Endothelial cell (in vitro differentiated cells): ENCODE measurements at places on chromosomes 16 and 17.
A peak's percentile ranks its signal among the peaks of the same experiment; 100 is the strongest.

- peaks cover 1% of the 10 kb centered on the region for H3K27me3 ChIP-seq
- no peak overlapping the region for H3K4me3 ChIP-seq
- no peaks in the 10 kb centered on the region for H3K4me1 ChIP-seq
- H3K27ac ChIP-seq: no peak overlapping the region
- no peaks in the 10 kb centered on the region for H3K36me3 ChIP-seq
Measured at GRCh38 chr16:9844361-9844760, 337.9 kb downstream of the GRIN2A start.

GRCh38 chr16:59514651-59515050 lies 780.5 kb upstream of the GOT2 start:
- H3K4me3 ChIP-seq: no peak overlapping the region
- H3K4me1 ChIP-seq: no peaks in the 10 kb centered on the region
- H3K27ac ChIP-seq: no peak overlapping the region
- H3K27me3 ChIP-seq: peaks cover 4% of the 10 kb centered on the region

DNA sequence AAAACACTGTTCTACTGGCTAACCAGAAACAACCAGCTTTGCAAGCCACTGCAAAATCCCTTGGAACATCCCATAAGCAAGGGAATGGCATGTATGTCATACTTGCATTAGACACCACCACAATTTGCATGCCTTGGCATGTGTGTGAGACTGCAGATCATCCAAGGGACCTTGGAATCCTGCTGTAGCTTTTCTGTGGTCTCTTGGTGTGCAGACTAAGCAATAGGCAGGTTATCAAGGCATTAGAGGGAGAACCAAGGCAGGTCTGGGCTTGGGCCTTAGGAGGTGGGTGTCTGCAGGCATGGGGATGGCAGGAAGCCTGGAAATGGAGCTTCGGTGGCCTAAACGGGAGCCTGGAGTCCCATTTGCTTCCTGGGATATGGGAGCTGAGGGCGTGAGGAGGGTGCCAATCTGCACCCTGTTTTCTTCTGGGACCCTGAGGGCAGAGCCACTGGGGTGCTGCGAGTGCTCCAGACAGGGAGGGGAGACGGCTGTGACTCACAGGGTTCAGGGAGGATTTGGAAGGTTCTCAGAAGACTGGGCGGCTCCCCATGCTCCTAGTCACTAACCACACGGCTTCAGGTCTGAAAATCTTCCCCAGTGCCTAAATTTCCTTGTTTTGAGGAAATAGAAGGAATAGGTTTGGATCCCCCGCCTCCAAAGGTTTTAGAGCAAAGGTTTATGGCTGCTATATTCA lies 36.6 kb downstream of the FAM20A start:
- no peak overlapping the region for H3K27ac ChIP-seq
- no peaks in the 10 kb centered on the region for H3K4me1 ChIP-seq
- H3K36me3 ChIP-seq: no peaks in the 10 kb centered on the region
- no peak for DNase-seq

DNA sequence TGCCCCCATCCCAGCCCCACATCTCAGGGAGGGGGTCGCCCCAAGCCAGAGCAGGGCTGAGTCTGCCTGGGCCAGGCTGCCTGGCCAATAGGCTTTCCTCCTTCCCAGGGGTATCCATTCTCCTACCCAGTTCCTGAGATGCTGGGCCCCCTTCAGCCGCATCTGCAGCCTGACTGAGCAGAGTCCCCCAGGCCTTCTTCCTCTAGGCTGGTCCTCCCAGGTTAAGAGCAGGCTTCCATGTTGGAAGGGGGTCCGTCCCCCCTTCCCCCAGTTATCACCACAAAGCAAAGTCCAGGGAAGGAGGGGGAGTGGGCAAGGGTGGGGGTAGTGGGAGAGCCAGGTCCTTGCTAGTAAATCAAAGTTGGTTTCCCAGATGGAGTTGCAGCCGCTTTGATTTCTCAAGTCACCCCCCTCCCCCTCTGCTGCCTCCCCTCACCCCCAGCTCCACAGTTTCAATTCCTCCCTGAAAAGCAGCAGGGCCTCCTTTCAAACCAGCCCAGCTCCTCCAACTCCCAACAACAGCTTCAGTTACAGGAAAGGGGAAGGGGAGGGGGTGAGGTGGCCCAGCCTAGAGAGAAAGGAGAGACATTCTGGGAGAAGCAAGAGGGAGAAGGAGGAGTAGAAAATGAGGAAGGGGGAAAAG lies 9.5 kb upstream of the FZD2 start:
- DNase-seq: no peak
- peaks cover 9% of the 10 kb centered on the region for H3K27me3 ChIP-seq
- no peak overlapping the region for H3K27ac ChIP-seq

DNA sequence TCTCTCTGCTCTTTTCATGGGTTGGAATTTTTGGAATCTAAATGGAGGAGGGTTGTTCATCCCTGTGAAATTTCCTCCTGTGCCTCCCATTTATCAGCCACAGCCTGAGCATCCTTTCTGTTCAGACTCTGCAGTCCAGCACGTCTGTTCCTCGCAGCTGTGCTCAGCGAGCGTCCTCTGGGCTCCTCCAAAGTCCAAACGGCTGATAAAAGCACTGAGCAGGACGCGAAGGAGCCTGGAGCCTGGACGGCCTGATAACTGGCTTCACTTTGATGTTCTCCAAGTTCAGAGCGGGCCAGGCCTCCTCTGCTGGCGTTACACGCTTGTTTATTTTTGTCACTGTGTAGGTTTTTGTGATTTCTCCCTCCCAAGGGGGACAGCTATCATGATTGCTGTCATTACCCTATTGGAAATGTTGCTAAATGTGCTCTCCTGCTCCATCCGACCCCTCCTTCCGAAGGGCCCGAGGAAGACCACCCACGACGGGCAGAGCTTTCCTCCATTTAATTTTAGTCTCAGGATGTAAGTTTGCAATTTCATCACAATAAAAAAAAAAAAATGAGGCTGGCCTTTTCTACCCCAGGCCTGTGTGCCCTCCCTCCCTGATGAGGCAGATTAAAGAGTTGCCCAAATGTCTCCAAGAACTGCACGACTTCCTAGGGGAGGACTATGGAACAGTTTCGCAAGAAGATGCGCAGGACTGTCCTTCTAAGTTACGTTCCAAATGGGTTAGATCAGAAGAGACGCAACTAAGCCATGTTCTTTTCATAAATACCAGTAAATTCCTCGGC lies 290.5 kb upstream of the FOXF1 start:
- peaks cover 4% of the 10 kb centered on the region for H3K36me3 ChIP-seq
- H3K27ac ChIP-seq: no peak overlapping the region
- H3K4me1 ChIP-seq: no peaks in the 10 kb centered on the region
- H3K27me3 ChIP-seq: peaks cover 5% of the 10 kb centered on the region

DNA sequence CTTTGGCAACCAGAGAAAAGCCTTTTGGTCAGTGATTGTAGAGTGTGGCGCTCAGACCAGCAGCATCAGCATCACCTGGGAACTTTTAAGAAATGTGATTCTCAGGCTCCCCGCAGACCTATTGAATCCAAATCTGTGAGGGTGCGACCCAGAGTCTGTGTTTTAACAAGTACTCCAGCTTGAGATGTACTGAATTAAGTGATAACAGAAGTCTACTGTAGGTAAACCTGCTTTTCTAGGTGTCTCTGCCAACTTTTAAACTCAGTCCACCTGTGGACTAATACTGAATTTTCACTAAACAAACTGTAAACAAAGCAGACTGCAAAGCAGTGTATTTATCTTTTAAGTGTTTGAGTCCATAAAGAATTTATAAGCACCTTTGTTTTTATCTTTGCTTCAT lies 43.6 kb downstream of the NUP93 start:
- no peak for DNase-seq
- no peak overlapping the region for H3K27ac ChIP-seq
- peaks cover 2% of the 10 kb centered on the region for H3K27me3 ChIP-seq
- peaks cover 11% of the 10 kb centered on the region for H3K4me1 ChIP-seq
- no peak overlapping the region for H3K4me3 ChIP-seq

- H3K27me3 ChIP-seq: peaks cover 12% of the 10 kb centered on the region
- no peak overlapping the region for H3K27ac ChIP-seq
- DNase-seq: no peak
- H3K36me3 ChIP-seq: peaks cover 5% of the 10 kb centered on the region
- peaks cover 25% of the 10 kb centered on the region for H3K4me1 ChIP-seq
- H3K4me3 ChIP-seq: no peak overlapping the region
Measured at GRCh38 chr17:45227926-45228762, 6.5 kb downstream of the FMNL1 start.

GRCh38 chr17:82105882-82106687 lies 8.0 kb upstream of the FASN start:
- peak; percentile 62 for DNase-seq
- H3K36me3 ChIP-seq: peaks cover 4% of the 10 kb centered on the region
- H3K27me3 ChIP-seq: peaks cover 2% of the 10 kb centered on the region
- H3K4me1 ChIP-seq: peaks cover 13% of the 10 kb centered on the region

- no peaks in the 10 kb centered on the region for H3K27me3 ChIP-seq
- H3K4me3 ChIP-seq: no peak overlapping the region
- H3K27ac ChIP-seq: no peak overlapping the region
Measured at GRCh38 chr17:70095455-70095854, 20.4 kb downstream of the KCNJ16 start.

- H3K4me3 ChIP-seq: no peak overlapping the region
- no peaks in the 10 kb centered on the region for H3K27me3 ChIP-seq
- no peak for DNase-seq
- peaks cover 19% of the 10 kb centered on the region for H3K4me1 ChIP-seq
Measured at GRCh38 chr17:45577571-45578279, 87.2 kb upstream of the PLEKHM1 start.

DNA sequence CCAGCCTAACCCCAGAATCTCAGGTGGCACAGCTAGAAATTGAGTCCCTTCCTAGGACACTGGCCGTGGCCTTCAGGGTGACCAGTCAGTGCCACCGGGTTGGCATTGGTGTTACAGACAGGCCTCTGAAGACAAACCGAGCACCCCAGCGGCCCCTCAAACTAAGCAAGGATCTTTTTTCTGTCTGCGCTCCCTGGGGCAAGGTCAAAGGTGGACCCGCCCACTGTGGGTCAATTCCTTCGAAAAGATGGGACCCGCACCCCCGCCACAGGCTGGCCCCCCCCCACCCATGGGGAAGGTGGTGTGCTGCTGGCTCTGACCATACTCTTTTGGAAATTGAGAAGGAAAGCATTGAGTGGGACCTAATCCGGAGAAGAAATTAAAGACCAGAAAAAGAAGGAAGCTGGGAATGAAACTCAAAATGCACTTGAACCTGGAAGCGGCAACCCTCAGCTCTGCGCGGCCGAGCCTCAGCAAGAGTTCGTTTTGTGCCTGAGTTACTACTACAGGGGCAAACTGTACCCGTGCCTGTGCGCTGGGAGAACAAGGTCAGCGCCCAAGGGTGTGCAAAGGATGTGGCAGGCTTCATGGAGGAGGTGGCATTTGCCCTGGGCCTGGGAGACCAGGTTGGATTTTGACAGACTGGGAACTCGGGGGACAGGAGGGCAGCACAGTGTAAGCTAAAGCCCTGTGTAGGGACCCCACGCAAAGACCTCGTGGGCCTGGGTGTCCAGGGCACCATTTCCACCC lies 20.4 kb downstream of the TMC6 start:
- H3K4me1 ChIP-seq: no peaks in the 10 kb centered on the region
- DNase-seq: no peak
- H3K4me3 ChIP-seq: no peak overlapping the region
- no peak overlapping the region for H3K27ac ChIP-seq

DNA sequence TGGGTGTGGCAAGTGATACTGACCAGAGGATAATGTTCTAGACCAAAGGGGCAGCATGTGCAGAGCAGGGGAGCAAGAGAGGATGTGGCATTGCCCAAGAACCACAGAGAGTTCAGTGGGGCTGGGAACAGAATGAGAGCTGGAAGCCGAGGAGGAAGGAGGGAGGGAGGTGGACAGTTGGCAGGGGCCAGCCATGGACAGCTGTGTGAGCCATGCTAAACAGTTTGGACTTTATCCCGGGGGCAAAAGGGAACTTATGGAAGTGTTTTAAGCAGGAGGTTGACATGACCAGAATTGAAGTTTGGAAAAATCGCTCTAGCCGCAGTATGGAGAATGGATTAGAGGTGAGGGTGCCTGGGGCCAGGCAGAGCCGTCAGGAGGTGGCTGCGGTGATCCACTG lies 29.4 kb upstream of the TMEM132E start:
- H3K27me3 ChIP-seq: peaks cover 1% of the 10 kb centered on the region
- no peak for DNase-seq
- no peak overlapping the region for H3K4me3 ChIP-seq
- H3K27ac ChIP-seq: no peak overlapping the region

GRCh38 chr16:73384506-73385089 lies 336.7 kb upstream of the ZFHX3 start:
- no peak for DNase-seq
- no peak overlapping the region for H3K27ac ChIP-seq
- H3K36me3 ChIP-seq: no peaks in the 10 kb centered on the region
- H3K4me1 ChIP-seq: peaks cover 4% of the 10 kb centered on the region
- no peaks in the 10 kb centered on the region for H3K27me3 ChIP-seq

- H3K36me3 ChIP-seq: no peaks in the 10 kb centered on the region
- H3K4me3 ChIP-seq: no peak overlapping the region
- no peak overlapping the region for H3K27ac ChIP-seq
- H3K27me3 ChIP-seq: peaks cover 7% of the 10 kb centered on the region
- no peak for DNase-seq
Measured at GRCh38 chr16:57361404-57361803, 2.8 kb downstream of the CCL22 start.

- H3K4me3 ChIP-seq: no peak overlapping the region
- H3K27ac ChIP-seq: no peak overlapping the region
- no peak for DNase-seq
- peaks cover 41% of the 10 kb centered on the region for H3K36me3 ChIP-seq
- H3K27me3 ChIP-seq: peaks cover 3% of the 10 kb centered on the region
Measured at GRCh38 chr16:4486126-4486893, 10.1 kb downstream of the HMOX2 start.

GRCh38 chr16:85491798-85492294 lies 121.3 kb upstream of the GSE1 start:
- no peaks in the 10 kb centered on the region for H3K36me3 ChIP-seq
- H3K4me3 ChIP-seq: no peak overlapping the region
- no peak overlapping the region for H3K27ac ChIP-seq
- H3K27me3 ChIP-seq: peaks cover 8% of the 10 kb centered on the region

GRCh38 chr16:46573008-46573833 lies 48.0 kb downstream of the SHCBP1 start:
- no peaks in the 10 kb centered on the region for H3K4me1 ChIP-seq
- DNase-seq: no peak
- H3K27me3 ChIP-seq: peaks cover 4% of the 10 kb centered on the region
- H3K27ac ChIP-seq: no peak overlapping the region

- no peaks in the 10 kb centered on the region for H3K27me3 ChIP-seq
- peaks cover 5% of the 10 kb centered on the region for H3K4me1 ChIP-seq
Measured at GRCh38 chr17:34071886-34072420, 183.1 kb upstream of the CCL2 start.

GRCh38 chr17:63695889-63696288 lies 4.0 kb downstream of the LIMD2 start:
- H3K4me3 ChIP-seq: peak overlapping the region; percentile 63
- peak overlapping the region; percentile 53 for H3K27ac ChIP-seq
- peaks cover 15% of the 10 kb centered on the region for H3K4me1 ChIP-seq
- no peak for DNase-seq
- H3K27me3 ChIP-seq: peaks cover 24% of the 10 kb centered on the region

- no peak for DNase-seq
- H3K27ac ChIP-seq: peak overlapping the region; percentile 78
- H3K27me3 ChIP-seq: peaks cover 10% of the 10 kb centered on the region
- peaks cover 24% of the 10 kb centered on the region for H3K4me1 ChIP-seq
- peak overlapping the region; percentile 87 for H3K4me3 ChIP-seq
- H3K36me3 ChIP-seq: peaks cover 31% of the 10 kb centered on the region
Measured at GRCh38 chr17:75776386-75777295, 8.0 kb upstream of the UNK start.
